ENCODE measurements at places on chromosomes 5 and 9.
A peak's percentile ranks its signal among the peaks of the same experiment; 100 is the strongest.

DNA sequence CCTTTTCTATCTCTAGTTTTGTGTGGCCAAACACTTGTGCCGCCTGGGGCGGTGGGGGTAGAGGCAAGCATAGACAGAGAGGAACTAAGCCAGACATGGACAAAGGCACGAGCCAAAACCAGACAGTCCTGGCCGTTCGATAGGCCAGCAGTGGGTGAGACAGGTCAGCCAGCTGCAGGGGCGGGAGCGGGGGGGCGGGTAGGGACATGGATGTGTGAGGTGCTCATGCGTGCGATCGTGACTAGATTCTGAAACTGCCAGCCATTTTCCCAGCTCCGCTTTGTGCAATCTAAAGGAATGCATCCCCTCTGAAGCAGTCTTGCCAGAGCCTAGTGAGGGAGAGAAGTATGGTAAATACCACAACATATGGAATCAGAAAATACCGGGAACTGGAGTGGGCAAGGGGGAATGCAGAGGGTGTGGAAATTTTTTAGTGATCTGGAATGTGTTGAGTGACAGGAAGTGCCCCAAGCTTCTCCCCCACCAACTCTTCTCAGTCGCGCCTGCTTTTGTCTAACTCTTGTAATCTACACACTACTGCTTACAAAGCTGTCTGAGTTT lies 111.9 kb downstream of the NR6A1 start:
- DNase-seq = peak; percentile 21

- DNase-seq = no peak
These were observed 1.2 kb upstream of the SQSTM1 start for GRCh38 chr5:179819296-179820126.

DNA sequence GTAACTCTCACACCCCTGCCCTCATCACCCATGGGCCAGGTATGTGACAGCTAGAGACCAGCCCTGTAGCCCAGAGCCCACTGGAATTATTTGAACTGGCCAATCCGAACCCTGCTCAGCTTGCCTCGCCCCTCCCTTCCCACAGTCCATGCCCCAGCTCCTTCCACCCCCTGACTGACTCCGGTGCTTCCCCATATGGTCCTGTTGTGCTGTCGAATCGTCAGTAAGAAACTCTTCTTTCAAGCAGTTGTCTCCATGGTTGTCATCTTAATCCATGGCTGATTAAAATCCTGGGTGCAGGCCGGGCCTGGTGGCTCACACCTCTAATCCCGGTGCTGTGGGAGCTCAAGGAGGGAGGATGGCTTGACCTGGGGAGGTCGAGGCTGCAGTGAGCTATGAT lies 118.5 kb downstream of the COL23A1 start:
- no peak for DNase-seq

- DNase-seq = no peak
These were observed 3.6 kb upstream of the CCNJL start for GRCh38 chr5:160315968-160316367.

DNA sequence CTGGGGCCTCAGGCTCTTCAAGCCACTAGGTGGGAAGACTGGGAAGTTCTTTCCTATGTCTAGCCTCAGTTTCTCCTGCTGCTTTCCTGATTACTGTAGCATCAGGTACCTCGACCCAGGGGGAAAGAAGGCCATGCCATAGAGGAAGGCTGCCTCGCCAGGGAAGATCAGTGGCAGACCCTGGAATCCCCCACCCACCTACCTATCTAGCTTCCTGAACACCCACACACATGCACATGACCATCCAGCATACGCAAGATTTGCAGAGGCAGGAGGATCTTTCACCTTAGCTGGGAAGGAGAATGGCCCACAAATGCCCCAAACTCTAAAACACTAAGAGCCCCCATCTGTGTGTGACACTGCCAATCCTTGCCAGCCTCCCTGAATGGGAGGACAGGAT lies 8.0 kb downstream of the NR5A1 start:
- DNase-seq = no peak

DNA sequence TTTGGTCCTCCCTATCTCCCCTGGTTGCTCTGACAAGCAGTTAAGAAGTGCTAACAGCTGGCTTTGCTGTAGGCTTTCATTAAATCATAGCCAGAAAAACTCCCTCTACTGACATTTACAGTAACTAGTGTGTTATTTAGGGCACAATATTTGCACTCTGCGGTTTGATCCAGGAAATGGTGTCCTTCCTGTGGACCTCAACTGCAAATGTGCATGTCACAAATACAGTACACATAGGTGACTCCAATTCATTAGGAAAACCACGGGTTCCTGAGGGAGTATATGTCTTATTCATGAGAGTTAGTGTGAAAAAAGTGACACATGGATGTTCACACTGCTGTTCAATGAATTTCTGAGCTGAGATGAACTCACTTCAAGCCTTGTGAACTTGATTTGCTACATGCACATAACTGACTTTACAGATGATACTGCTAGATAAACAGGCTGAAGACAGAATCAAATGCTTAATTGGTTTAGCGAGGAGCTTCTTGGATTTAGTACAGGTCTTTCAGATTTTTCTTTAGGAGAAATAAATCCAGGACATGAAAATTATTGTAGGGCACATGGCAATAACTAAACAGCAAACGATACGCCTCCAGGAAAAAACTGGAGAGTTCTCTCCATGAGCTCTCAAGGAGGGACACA lies 281.5 kb downstream of the EFNA5 start:
- no peak for DNase-seq

DNA sequence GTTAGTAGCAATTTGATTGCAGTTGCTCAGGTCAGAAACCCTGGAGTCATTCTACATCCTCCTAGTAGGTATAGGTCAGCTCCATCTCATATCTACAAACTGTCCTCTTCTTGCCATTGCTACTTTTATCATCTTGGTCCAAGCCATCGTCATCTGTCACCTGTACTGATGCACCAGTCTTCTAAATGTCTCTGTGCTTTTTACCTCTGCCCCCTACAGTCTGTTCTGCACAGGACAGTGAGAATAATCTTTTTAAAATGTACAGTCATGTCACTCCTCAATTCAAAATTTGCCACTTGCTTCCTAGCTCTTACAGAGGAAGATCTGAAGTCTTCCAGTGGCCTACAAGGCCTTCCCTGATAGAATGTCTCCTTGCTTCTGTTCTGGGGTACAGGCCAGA lies 6.8 kb downstream of the NNT start:
- DNase-seq = no peak

GRCh38 chr9:112273876-112274275 lies 59.5 kb downstream of the PTBP3 start:
- DNase-seq = no peak

DNA sequence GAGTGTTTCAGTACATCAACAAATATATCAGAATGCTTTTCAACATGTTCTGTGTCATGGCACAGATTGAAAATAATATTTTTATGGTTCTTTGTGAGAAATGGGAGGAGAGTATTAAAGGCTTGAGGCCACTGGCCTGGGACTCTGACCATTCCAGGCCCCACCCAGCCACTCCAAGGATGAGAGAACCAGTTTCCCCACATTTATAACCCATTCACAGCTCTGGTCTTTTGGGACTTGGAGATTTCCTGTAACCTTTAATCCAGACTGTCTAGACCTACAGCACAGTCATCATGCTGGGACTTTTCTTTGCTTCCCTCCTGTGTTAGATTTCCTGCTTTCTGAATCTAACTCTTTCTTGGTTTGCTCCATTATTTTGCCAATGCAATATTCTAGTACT lies 389.6 kb downstream of the KIAA0825 start:
- DNase-seq = no peak

DNA sequence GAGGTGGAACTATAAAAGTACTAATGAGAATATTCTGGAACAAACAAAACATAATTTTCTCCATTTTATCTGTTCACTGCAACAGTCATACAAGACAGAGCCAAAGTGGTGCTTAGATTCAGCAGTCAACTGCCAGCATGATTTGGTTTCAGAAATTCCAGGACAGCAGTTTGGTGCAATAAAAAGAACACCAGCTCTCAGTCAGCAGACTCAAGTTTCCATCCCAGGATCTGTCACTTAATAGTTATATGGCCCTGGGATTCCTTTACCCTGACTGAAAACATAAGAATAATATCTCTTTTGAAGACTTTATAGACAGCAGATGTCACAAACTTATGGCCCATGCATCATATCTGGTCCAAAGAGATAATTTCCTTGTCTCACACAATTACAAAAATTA lies 92.8 kb upstream of the RASEF start:
- no peak for DNase-seq

- no peak for DNase-seq
These were observed 6.5 kb downstream of the SLC35A4 start for GRCh38 chr5:140571105-140571504.

GRCh38 chr5:84764227-84764626 lies 379.5 kb upstream of the EDIL3 start:
- no peak for DNase-seq
